ENCODE measurements at places on chromosomes 2 and 18.

DNA sequence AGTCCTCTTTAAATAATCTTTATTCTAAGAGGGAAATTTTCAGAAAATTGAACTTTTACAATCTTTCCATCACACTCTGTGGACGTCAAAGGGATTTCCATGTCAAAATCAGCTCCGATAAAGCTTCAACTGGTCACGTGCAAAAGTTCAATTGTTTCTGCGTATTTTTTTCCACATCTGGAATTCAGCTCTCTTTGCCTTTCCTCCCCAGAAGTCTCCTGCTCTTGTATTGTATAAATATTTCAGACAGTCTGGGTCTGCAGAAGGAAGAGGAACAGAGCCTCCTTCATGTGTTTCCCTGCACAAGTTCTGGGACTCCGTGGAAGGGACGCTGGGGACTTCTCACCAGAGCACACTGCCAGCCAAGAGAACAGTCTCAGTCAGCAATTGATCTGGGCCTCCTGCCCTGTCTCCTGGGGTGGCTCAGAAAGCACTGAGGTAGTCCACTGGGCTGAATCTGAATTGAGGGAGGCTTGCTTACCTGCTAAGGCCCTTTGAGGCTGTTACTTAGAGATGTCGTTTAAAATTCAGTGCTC, 251.5 kb downstream of the TFCP2L1 start:
- DNase-seq = no peak

GRCh38 chr2:135093193-135093592, 41.1 kb downstream of the RAB3GAP1 start:
- DNase-seq = no peak

GRCh38 chr2:136118819-136119716, 1.1 kb upstream of the CXCR4 start:
- peak; percentile 98 for DNase-seq

DNA sequence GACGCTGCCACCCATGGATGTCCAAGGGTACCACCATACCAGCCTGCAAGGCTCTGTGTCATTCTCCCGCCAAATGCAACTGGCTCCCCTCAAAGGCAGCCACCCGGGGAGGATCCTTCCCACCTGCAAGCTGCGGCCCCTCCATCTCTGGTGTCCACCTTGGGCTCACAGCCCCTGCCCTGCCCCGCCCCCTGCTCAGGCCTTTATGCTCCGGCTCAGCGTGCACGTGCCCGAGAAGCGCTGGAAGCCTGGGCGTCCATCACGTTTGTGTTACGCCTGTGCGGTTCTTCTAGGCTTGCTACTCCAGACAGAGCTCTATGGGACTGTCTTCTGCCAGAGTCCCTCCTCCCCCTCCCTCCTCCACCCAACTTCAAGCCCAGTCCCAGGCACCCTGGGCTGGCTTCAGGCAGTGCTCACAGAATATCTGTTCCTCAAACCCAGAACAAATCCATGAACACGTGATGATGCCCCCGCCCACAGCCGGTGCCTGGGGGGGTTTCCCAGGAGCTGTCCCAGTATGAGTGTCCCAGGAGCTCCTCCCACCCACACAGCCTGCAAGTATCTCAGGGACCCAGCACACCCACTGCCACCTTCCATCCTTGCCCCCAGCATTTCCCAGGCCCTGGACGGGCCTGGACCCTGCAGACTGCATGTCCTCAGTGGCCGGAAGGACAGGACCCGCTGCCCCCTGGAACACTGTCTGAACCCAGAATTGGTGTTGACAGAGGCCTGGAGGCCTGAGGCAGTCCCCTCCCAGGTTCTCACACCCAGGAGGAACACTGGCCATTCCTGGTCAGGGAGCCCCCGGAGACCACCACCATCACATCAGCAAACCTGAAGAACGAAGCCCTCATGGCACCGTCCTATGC, 30.3 kb downstream of the KIF1A start:
- DNase-seq = peak; percentile 67

- no peak for DNase-seq
Measured at GRCh38 chr2:190887089-190887488, 6.5 kb downstream of the GLS start.

Measured in spleen (tissue), 13 donors.